Ascending aorta (tissue), 2 donors: ENCODE measurements at places on chromosomes 12 and 14.
A peak's percentile ranks its signal among the peaks of the same experiment; 100 is the strongest.

- no peaks in the 10 kb centered on the region for H3K4me1 ChIP-seq
- H3K27ac ChIP-seq, result no peak overlapping the region
- no peaks in the 10 kb centered on the region for H3K27me3 ChIP-seq
- no peak for DNase-seq
- H3K4me3 ChIP-seq, result no peak overlapping the region
These were observed 162.1 kb upstream of the TMTC2 start for GRCh38 chr12:82524641-82525040.

DNA sequence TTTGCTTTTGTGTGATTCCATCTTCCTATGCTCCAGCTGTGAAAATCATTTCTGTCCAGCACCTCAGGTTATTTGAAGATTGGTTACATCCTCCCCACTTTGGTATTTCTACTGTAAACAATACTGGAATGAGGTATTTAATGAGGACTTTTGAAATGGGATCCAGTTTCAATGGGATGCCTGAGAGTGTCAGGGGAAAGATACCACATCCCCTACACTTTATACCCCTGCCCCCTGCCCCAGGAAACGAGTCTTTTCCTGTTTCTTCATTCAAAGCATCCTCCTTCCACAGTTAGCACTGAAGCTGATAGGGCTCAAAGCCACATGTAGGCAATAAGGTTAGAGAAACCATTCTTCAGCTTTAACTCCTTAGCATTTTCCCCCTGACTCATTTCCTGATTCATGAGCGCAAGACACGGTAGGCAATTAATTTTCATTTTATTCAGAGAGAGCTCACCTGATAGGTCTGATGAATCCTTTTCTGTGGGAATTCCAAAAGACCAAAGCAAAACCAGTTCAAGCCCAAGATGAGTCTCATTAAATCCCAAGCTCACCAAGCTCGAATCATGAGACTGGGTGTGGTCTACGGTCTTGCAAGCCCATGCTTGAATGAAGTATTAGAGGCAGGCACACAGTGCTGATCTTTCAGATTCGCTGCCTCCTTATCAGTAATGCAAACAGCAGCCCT lies 143.6 kb upstream of the CRY1 start:
- H3K27ac ChIP-seq, result no peak overlapping the region
- no peak for DNase-seq
- no peaks in the 10 kb centered on the region for H3K4me1 ChIP-seq
- no peaks in the 10 kb centered on the region for H3K36me3 ChIP-seq
- no peaks in the 10 kb centered on the region for H3K27me3 ChIP-seq

- no peaks in the 10 kb centered on the region for H3K4me1 ChIP-seq
- DNase-seq, result no peak
- no peak overlapping the region for H3K27ac ChIP-seq
These were observed 471.2 kb downstream of the DIO2 start for GRCh38 chr14:79740066-79740601.

GRCh38 chr14:65019944-65020566 lies 33.4 kb downstream of the FNTB start:
- H3K36me3 ChIP-seq, result peaks cover 10% of the 10 kb centered on the region
- no peak overlapping the region for H3K4me3 ChIP-seq
- no peak for DNase-seq
- no peak overlapping the region for H3K27ac ChIP-seq
- no peaks in the 10 kb centered on the region for H3K4me1 ChIP-seq

GRCh38 chr12:13505224-13505623 lies 308.7 kb downstream of the EMP1 start:
- no peak overlapping the region for H3K27ac ChIP-seq
- H3K27me3 ChIP-seq, result no peaks in the 10 kb centered on the region
- H3K36me3 ChIP-seq, result no peaks in the 10 kb centered on the region
- DNase-seq, result no peak
- no peak overlapping the region for H3K4me3 ChIP-seq

DNA sequence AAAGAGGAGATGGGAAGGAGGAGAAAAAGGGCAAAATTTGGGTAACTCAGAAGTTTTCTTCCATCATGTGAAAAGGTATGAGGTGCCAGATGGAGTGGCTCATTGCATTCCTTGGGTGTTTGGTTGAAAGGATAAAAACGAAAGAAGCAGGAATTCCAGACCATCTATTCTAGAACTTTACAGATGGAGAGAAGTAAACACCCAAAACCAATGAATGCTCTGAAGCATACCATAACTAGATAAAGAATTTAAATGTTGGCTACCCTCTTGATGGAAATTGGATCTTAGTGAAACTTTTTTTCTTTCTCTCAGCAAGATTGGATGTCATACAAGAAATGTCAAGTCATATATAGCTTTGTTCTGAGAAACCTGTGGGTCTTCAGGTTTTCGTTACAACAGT lies 175.6 kb upstream of the FAR2 start:
- no peaks in the 10 kb centered on the region for H3K4me1 ChIP-seq
- no peak for DNase-seq
- no peak overlapping the region for H3K4me3 ChIP-seq
- H3K27me3 ChIP-seq, result no peaks in the 10 kb centered on the region
- H3K36me3 ChIP-seq, result no peaks in the 10 kb centered on the region

- DNase-seq, result no peak
- H3K36me3 ChIP-seq, result no peaks in the 10 kb centered on the region
- H3K27me3 ChIP-seq, result no peaks in the 10 kb centered on the region
- no peak overlapping the region for H3K4me3 ChIP-seq
These were observed 45.6 kb downstream of the LTBP2 start for GRCh38 chr14:74566174-74567141.

DNA sequence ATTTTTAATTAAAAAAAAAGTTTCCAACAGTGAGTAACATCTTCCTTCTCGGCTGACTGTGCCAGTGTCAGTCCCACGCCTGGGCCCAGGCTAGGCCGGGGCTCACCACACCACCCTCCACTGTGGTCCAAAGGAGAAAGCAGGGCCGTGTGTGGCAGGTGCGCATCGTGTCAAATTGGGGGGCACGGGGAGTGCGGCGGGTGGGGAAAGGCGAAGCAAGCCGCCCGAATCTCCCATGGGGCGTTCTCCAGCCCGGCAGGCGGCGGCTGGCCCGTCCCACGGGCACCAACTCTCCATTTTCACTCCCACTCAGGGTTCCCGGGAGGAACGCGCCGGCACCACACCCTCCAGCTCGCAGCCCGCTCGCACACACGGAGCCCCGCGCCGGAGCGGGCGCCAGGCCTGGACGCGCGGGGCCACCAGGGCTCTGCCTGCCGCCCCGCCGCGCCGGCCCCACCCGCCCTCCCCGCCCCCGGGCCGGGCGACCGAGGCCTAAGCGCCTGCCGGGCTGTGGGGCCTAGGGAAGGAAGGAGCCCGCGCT lies 604 bp downstream of the EEA1 start:
- peak overlapping the region; percentile 98 for H3K27ac ChIP-seq
- no peaks in the 10 kb centered on the region for H3K36me3 ChIP-seq
- peak overlapping the region; percentile 69 for H3K4me3 ChIP-seq
- no peak for DNase-seq
- no peaks in the 10 kb centered on the region for H3K27me3 ChIP-seq

- no peaks in the 10 kb centered on the region for H3K4me1 ChIP-seq
- H3K27ac ChIP-seq, result no peak overlapping the region
- H3K36me3 ChIP-seq, result no peaks in the 10 kb centered on the region
- DNase-seq, result no peak
- H3K27me3 ChIP-seq, result no peaks in the 10 kb centered on the region
These were observed 52.1 kb upstream of the DCD start for GRCh38 chr12:54700301-54700700.

- H3K4me3 ChIP-seq, result no peak overlapping the region
- peaks cover 3% of the 10 kb centered on the region for H3K4me1 ChIP-seq
- no peaks in the 10 kb centered on the region for H3K27me3 ChIP-seq
- no peaks in the 10 kb centered on the region for H3K36me3 ChIP-seq
- no peak for DNase-seq
These were observed 134.7 kb upstream of the DCN start for GRCh38 chr12:91317306-91317705.

DNA sequence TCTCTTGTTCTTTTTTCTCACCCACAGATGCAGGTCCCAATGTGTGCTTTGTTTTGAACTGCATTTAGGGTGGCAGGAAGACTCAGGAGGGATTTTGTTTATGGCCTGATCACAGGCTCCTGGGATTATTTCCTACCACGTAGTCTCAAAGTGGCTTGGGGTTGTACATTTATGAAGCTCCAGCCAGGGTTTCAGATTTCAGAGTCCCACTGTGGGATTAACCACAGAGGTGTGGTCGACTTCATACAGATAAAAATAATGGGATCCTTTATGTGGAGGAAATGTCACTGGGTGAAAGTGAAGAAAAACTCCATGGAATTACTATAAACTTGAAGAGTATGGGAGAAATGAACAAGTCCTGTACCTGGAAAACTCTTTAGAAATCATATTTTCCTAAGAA lies 14.2 kb upstream of the PPP1R1A start:
- H3K4me1 ChIP-seq, result no peaks in the 10 kb centered on the region
- H3K27ac ChIP-seq, result no peak overlapping the region
- H3K4me3 ChIP-seq, result no peak overlapping the region
- H3K36me3 ChIP-seq, result no peaks in the 10 kb centered on the region
- no peaks in the 10 kb centered on the region for H3K27me3 ChIP-seq

DNA sequence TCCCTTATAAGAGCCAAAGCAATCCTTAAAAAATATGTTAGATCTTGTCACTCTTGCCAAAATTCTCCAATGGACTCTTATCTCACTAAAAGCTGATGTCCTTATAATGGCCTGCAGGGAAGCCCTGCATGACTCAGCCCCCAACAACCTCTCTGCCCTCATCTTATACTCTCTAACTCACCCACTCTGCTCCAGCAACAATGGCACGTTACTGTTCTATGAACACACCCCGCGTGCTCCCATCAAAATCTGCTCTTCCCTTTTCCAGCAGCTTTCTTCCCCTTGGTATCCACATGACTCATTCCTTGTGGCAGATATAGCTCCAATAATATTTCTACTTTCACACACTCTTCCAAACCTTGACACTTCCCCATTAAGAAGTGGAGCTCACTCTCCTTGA lies 108.1 kb downstream of the DENND5B start:
- H3K4me1 ChIP-seq, result no peaks in the 10 kb centered on the region
- H3K36me3 ChIP-seq, result no peaks in the 10 kb centered on the region
- H3K27ac ChIP-seq, result no peak overlapping the region
- no peaks in the 10 kb centered on the region for H3K27me3 ChIP-seq
- no peak overlapping the region for H3K4me3 ChIP-seq

- no peaks in the 10 kb centered on the region for H3K4me1 ChIP-seq
- H3K27ac ChIP-seq, result no peak overlapping the region
- H3K27me3 ChIP-seq, result no peaks in the 10 kb centered on the region
- no peak overlapping the region for H3K4me3 ChIP-seq
- no peaks in the 10 kb centered on the region for H3K36me3 ChIP-seq
These were observed 448.8 kb upstream of the CCDC196 start for GRCh38 chr14:66037361-66037760.

- H3K27ac ChIP-seq, result no peak overlapping the region
- DNase-seq, result no peak
- peaks cover 6% of the 10 kb centered on the region for H3K36me3 ChIP-seq
- no peaks in the 10 kb centered on the region for H3K27me3 ChIP-seq
- H3K4me1 ChIP-seq, result peaks cover 9% of the 10 kb centered on the region
- no peak overlapping the region for H3K4me3 ChIP-seq
These were observed 69.1 kb downstream of the PAPOLA start for GRCh38 chr14:96571311-96571710.
